T-helper 2 cell treated with Interferon-gamma antibody and Interleukin-4, amounts not matched to agents 100 ng/mL and 5 ng/mL, for 36 hours (primary cell): ENCODE measurements at places on chromosomes 2 and 18. TPM values are rescaled to one million over a fixed set of nuclear protein-coding genes. Genes with fewer than 3 reads are reported as not detected.

Gene CD8B2
- 0.11 TPM in 1 of 2 replicates, not detected in the other for total RNA-seq

Gene AQP12B
- total RNA-seq, result not detected in 2 replicates

Gene PSMD14
- 78.4 and 84.4 TPM in 2 replicates for total RNA-seq

Gene CTAGE1
- total RNA-seq, result not detected in 2 replicates

Gene CFC1
- total RNA-seq, result not detected in 2 replicates

Gene LONRF2
- 0.16 and 0.27 TPM in 2 replicates for total RNA-seq

Gene NDC80
- total RNA-seq, result 72.8 and 73.2 TPM in 2 replicates

Gene KCNG2
- not detected in 2 replicates for total RNA-seq

Gene ACTG2
- not detected in 2 replicates for total RNA-seq

Gene ANO7
- 0.32 and 0.52 TPM in 2 replicates for total RNA-seq

Gene KCNIP3
- total RNA-seq, result not detected in 2 replicates

Gene MC5R
- total RNA-seq, result 0.09 TPM in 1 of 2 replicates, not detected in the other

Gene GALNT5
- not detected in 2 replicates for total RNA-seq

Gene SMCHD1
- 142 and 144 TPM in 2 replicates for total RNA-seq

Gene CLEC4F
- total RNA-seq, result not detected in 2 replicates

Gene ABHD1
- total RNA-seq, result 0.52 and 0.64 TPM in 2 replicates

Gene CHRND
- total RNA-seq, result not detected in 2 replicates

Gene TWIST2
- not detected in 2 replicates for total RNA-seq

Gene SFTPB
- not detected in 2 replicates for total RNA-seq

Gene ABCB11
- 0.02 TPM in 1 of 2 replicates, not detected in the other for total RNA-seq

Gene ALK
- total RNA-seq, result not detected in 2 replicates

Gene ELOA2
- not detected in 2 replicates for total RNA-seq

Gene KCNJ13
- not detected in 2 replicates for total RNA-seq

Gene TRPM8
- total RNA-seq, result not detected in 2 replicates

Gene PDE11A
- not detected in 2 replicates for total RNA-seq

Gene DTNB
- 24.7 and 25.6 TPM in 2 replicates for total RNA-seq

Gene ANKRD29
- 0.07 TPM in 1 of 2 replicates, not detected in the other for total RNA-seq

Gene MFSD2B
- total RNA-seq, result 0.09 TPM in 1 of 2 replicates, not detected in the other

Gene SH2D6
- 0.32 and 0.52 TPM in 2 replicates for total RNA-seq

Gene ALPI
- total RNA-seq, result not detected in 2 replicates

Gene LYG2
- total RNA-seq, result not detected in 2 replicates

Gene BUB1
- 107 and 114 TPM in 2 replicates for total RNA-seq

Gene GALR1
- total RNA-seq, result not detected in 2 replicates

Gene MOCOS
- 0.07 and 0.30 TPM in 2 replicates for total RNA-seq

Gene OTOS
- total RNA-seq, result not detected in 2 replicates

Gene C1QL2
- total RNA-seq, result not detected in 2 replicates

Gene COLEC11
- total RNA-seq, result 0.27 TPM in 1 of 2 replicates, not detected in the other

Gene CDH2
- 0.05 and 0.48 TPM in 2 replicates for total RNA-seq

Gene KCNK3
- not detected in 2 replicates for total RNA-seq

Gene MPV17
- total RNA-seq, result 75.7 and 80.0 TPM in 2 replicates

Gene COL5A2
- 0.27 and 0.52 TPM in 2 replicates for total RNA-seq

Gene UGT1A5
- not detected in 2 replicates for total RNA-seq

Gene ACMSD
- total RNA-seq, result not detected in 2 replicates

Gene PID1
- not detected in 2 replicates for total RNA-seq

Gene IWS1
- total RNA-seq, result 44.3 and 44.6 TPM in 2 replicates

Gene OR6B2
- total RNA-seq, result not detected in 2 replicates

Gene TMEM37
- not detected in 2 replicates for total RNA-seq
